ENCODE measurements at places on chromosomes 4 and X.

GRCh38 chr4:119020158-119020557 lies 115.5 kb upstream of the MYOZ2 start:
- H3K27ac ChIP-seq: no peak overlapping the region
- H3K4me3 ChIP-seq: no peak overlapping the region
- no peak for DNase-seq
- H3K4me1 ChIP-seq: peaks cover 24% of the 10 kb centered on the region
- H3K36me3 ChIP-seq: no peaks in the 10 kb centered on the region

DNA sequence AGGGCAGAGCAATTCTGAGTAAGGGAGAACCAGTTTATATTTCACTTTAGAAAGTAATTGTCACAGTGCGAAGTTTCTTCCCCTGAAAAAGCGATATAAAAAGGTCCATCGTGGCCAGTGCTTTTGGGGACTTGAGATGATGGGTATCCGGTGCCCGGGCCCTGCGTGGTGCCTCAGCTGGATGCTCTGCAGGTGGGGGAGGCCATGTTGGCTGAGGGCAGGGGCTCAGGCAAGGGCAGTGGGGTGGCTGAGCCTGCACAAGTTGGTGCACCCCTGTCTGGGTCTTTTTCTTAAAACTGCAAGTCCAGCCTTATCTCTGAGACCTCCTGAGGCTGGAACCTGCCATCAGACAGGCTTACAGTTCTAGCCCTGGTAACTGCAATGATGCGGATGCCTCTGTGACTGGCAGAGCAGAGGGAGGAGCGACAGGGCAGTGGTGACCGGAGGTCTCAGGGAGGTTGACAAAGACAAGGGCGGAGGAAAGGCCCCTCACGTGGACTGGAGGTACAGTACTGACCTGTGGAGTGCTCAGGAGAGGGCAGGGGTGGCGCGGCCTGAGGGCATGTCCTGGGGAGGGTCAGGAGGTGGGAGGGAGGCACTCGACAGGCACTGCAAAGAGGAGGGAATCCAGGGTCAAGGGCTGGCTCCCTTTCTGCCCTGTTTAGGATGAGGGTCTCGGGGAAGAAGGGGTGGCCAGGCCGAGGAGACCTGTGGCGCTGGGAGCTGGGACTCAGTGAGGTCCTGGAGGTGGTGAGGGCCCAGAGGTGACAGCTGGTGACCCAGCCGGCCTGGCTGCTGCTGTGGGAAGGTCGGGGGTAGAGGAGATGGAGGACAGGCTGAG lies 1.8 kb downstream of the RGS12 start:
- no peak for DNase-seq
- H3K27ac ChIP-seq: no peak overlapping the region
- H3K4me3 ChIP-seq: peak overlapping the region; percentile 90
- H3K4me1 ChIP-seq: peaks cover 26% of the 10 kb centered on the region

DNA sequence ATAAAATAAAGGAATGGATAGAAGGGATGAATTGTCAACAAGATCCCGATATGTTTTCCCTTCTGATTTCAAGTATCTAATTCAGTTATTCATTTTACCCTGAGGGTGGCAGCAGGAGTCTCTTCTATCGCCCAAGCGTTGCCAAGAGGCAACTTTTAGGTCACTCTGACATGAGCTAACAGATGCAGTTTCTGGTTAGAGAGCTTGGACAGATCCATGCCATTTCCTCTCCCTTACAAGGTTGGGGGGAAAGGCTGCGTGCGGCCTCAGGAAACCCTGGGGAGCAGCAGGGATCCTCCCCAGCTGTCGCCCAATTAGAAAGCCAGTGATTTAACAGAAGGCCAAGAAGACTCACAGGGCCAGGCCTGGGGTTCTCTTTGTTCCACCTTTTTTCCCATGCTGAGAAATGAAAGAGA lies 35.3 kb upstream of the WAS start:
- DNase-seq: no peak
- H3K4me1 ChIP-seq: no peaks in the 10 kb centered on the region
- H3K27ac ChIP-seq: no peak overlapping the region
- H3K36me3 ChIP-seq: no peaks in the 10 kb centered on the region

GRCh38 chr4:53123819-53124218 lies 242.0 kb downstream of the SCFD2 start:
- H3K27ac ChIP-seq: no peak overlapping the region
- H3K4me1 ChIP-seq: peaks cover 22% of the 10 kb centered on the region
- DNase-seq: no peak
- no peaks in the 10 kb centered on the region for H3K27me3 ChIP-seq
- no peak overlapping the region for H3K4me3 ChIP-seq

DNA sequence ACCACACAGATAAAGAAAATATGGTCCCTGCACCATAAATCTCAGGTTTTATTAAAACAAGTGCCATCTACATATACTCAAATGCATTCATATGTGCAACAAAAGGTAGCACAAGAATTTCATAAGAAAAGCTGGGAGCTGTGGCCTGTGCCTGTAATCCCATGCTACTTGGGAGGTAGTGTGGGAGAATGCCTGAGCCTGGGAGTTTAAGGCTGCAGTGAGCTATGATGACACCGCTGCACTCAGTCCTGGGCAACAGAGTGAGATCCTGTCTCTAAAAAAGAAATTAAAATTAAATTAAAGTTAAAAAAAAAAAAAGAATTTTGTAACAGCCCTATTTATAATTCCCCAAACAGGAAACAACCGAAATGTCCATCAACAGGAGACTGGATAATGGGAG lies 81.3 kb upstream of the JADE1 start:
- no peaks in the 10 kb centered on the region for H3K27me3 ChIP-seq
- no peak overlapping the region for H3K4me3 ChIP-seq
- H3K27ac ChIP-seq: no peak overlapping the region
- no peak for DNase-seq

DNA sequence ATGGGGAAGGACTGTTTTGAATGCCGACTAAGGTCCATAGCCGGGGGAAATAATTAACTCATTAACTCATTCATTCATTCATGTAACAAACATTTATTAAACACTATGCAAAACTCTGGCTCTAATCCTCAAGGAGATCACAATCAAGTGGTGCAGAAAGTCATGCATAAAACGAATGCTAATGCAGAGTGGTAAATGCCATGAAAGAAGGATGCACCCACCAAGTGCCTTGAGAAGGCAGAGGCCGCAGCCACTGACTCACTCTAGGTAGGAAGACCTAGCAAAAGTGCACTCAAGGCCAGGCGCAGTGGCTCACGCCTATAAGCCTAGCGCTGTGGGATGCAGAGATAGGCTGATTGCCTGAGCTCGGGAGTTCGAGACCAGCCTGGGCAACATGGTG lies 22.9 kb downstream of the SLITRK2 start:
- H3K4me1 ChIP-seq: no peaks in the 10 kb centered on the region
- no peaks in the 10 kb centered on the region for H3K27me3 ChIP-seq
- H3K36me3 ChIP-seq: no peaks in the 10 kb centered on the region
- no peak overlapping the region for H3K27ac ChIP-seq
- H3K4me3 ChIP-seq: no peak overlapping the region

- no peak overlapping the region for H3K4me3 ChIP-seq
- H3K27me3 ChIP-seq: no peaks in the 10 kb centered on the region
- no peak overlapping the region for H3K27ac ChIP-seq
- DNase-seq: no peak
- H3K36me3 ChIP-seq: no peaks in the 10 kb centered on the region
- peaks cover 51% of the 10 kb centered on the region for H3K4me1 ChIP-seq
These were observed 20.4 kb downstream of the USP46 start for GRCh38 chr4:52638717-52639116.

- H3K36me3 ChIP-seq: peaks cover 4% of the 10 kb centered on the region
- DNase-seq: no peak
- peaks cover 9% of the 10 kb centered on the region for H3K4me1 ChIP-seq
- no peaks in the 10 kb centered on the region for H3K27me3 ChIP-seq
- H3K27ac ChIP-seq: no peak overlapping the region
- H3K4me3 ChIP-seq: no peak overlapping the region
These were observed 304.7 kb downstream of the DCHS2 start for GRCh38 chr4:154186888-154187287.

GRCh38 chrX:17839269-17839668 lies 21.8 kb downstream of the RAI2 start:
- H3K4me3 ChIP-seq: no peak overlapping the region
- H3K36me3 ChIP-seq: no peaks in the 10 kb centered on the region

DNA sequence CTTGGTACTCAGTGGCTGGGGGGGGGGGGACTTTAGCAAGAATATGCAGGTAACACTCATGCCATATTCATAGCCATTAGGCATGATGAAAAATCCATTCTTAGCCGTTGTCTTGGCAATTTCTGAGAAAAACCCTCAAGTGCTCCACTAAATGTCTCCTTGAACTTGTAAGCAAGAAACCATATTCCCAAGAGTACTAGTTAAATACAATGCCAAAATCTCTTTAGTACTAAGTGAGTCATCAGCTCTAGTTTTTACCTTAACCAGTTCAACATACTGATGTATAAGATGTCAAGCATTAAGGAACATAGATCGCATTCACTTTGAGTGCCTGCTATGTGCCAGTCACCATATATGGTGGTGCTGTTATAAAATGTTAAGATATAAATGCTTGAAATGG lies 27.5 kb downstream of the UBE2D3 start:
- H3K4me3 ChIP-seq: no peak overlapping the region
- H3K36me3 ChIP-seq: peaks cover 28% of the 10 kb centered on the region
- no peaks in the 10 kb centered on the region for H3K27me3 ChIP-seq
- peaks cover 6% of the 10 kb centered on the region for H3K4me1 ChIP-seq

- DNase-seq: no peak
- no peaks in the 10 kb centered on the region for H3K4me1 ChIP-seq
- H3K4me3 ChIP-seq: no peak overlapping the region
- peaks cover 39% of the 10 kb centered on the region for H3K27me3 ChIP-seq
- no peak overlapping the region for H3K27ac ChIP-seq
These were observed 18.2 kb upstream of the COX7B2 start for GRCh38 chr4:46927201-46927600.

- DNase-seq: no peak
- H3K4me1 ChIP-seq: peaks cover 5% of the 10 kb centered on the region
- H3K4me3 ChIP-seq: no peak overlapping the region
- H3K27ac ChIP-seq: no peak overlapping the region
- H3K36me3 ChIP-seq: no peaks in the 10 kb centered on the region
These were observed 161.4 kb downstream of the ENOX2 start for GRCh38 chrX:130741584-130741983.

GRCh38 chr4:17812125-17812524 lies 1.3 kb downstream of the NCAPG start:
- peak overlapping the region; percentile 94 for H3K4me3 ChIP-seq
- H3K4me1 ChIP-seq: peaks cover 56% of the 10 kb centered on the region
- no peaks in the 10 kb centered on the region for H3K36me3 ChIP-seq
- DNase-seq: no peak

DNA sequence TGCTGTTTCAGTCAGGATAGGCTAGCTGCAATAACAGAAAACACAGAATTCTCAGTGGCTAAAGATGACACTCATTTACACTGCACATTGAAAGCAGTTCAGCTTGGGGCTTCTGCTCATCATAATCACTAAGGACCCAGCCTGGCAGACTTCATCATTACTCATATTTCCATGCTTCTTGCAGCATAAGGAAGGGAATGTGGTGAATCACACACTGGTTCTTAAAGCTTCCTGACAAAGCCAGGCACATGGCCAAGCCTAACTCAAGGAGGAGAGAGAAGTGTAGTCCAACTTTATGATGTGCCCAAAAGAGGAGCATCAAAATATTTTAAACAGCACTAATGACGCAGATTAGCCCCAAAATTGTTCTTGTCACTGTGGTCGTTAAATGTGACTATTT lies 186.5 kb downstream of the BANK1 start:
- H3K4me3 ChIP-seq: no peak overlapping the region
- H3K27ac ChIP-seq: peak overlapping the region; percentile 80
- DNase-seq: no peak
- no peaks in the 10 kb centered on the region for H3K36me3 ChIP-seq
- no peaks in the 10 kb centered on the region for H3K27me3 ChIP-seq

- H3K4me1 ChIP-seq: peaks cover 5% of the 10 kb centered on the region
- H3K36me3 ChIP-seq: no peaks in the 10 kb centered on the region
- DNase-seq: no peak
- H3K27me3 ChIP-seq: peaks cover 18% of the 10 kb centered on the region
These were observed 8.7 kb downstream of the CLRN2 start for GRCh38 chr4:17523662-17524061.

DNA sequence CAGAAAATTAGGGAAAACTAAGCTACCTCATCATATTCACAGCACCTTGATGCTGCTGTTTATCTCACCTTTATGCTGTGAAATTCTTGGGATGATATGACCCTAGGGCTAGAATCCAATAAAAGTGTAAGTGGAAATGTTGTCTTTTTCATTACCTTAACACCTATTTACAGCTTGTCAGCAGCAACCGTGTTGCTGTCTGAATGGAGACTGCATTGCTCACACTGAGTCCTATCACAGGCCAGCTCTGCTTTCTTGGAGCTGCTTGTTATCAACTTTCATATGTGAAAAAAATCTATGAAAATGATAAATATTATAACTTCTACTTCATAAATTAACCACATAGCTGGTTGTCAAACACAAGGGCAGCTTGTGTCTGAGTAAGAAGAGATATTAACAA lies 789.5 kb downstream of the TECRL start:
- no peak for DNase-seq
- H3K36me3 ChIP-seq: no peaks in the 10 kb centered on the region
- H3K4me3 ChIP-seq: no peak overlapping the region
- peaks cover 11% of the 10 kb centered on the region for H3K27me3 ChIP-seq
- H3K4me1 ChIP-seq: no peaks in the 10 kb centered on the region
- H3K27ac ChIP-seq: no peak overlapping the region

DNA sequence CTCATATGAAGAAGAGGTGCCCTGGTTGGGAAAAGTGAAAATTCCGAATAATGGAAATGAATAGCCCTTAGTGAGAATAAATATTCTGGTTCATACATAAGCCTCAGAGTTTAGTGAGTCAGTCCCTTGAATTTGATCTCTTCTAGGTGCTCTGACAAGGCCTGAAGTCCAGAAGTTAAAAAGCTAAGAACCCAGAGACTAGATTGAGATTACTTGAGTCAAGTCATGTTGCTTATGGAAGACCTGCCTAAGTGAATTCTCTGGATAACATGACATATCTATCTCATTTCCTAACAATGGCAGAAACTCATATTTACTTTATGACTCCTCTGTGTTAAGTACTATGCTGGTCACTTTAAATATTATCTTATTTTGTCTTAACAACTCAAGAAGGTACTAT lies 10.5 kb upstream of the PRSS48 start:
- H3K4me3 ChIP-seq: no peak overlapping the region
- H3K27me3 ChIP-seq: no peaks in the 10 kb centered on the region
- H3K36me3 ChIP-seq: peaks cover 3% of the 10 kb centered on the region
- no peak for DNase-seq
- H3K27ac ChIP-seq: no peak overlapping the region

DNA sequence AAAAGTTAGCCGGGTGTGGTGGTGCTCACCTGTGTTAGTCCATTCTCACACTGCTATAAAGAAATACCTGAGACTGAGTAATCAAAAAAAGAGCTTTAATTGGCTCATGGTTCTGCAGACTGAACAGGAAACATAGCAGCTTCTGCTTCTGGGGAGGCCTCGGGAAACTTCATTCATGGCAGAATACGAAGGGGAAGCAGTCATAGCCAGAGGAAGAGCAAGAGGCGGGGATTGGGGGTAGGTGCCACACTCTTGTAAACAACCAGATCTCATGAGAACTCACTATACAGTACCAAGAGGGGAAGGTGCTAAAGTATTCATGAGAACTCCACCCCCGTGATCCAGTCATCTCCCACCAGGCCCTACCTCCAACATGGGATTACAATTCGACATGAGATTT lies 64.1 kb downstream of the BEND4 start:
- H3K36me3 ChIP-seq: peaks cover 17% of the 10 kb centered on the region
- no peaks in the 10 kb centered on the region for H3K27me3 ChIP-seq
- DNase-seq: no peak
- H3K4me3 ChIP-seq: no peak overlapping the region
- no peak overlapping the region for H3K27ac ChIP-seq

GRCh38 chrX:9644335-9644734 lies 121.3 kb downstream of the GPR143 start:
- no peak overlapping the region for H3K4me3 ChIP-seq
- H3K36me3 ChIP-seq: no peaks in the 10 kb centered on the region
- no peaks in the 10 kb centered on the region for H3K27me3 ChIP-seq
- H3K27ac ChIP-seq: no peak overlapping the region

Data from chondrocyte (in vitro differentiated cells).